Fibroblast of villous mesenchyme (primary cell): ENCODE measurements at places on chromosomes 6 and 20.

GRCh38 chr6:165697171-165697570, 34.1 kb upstream of the PDE10A start:
- DNase-seq, result no peak

DNA sequence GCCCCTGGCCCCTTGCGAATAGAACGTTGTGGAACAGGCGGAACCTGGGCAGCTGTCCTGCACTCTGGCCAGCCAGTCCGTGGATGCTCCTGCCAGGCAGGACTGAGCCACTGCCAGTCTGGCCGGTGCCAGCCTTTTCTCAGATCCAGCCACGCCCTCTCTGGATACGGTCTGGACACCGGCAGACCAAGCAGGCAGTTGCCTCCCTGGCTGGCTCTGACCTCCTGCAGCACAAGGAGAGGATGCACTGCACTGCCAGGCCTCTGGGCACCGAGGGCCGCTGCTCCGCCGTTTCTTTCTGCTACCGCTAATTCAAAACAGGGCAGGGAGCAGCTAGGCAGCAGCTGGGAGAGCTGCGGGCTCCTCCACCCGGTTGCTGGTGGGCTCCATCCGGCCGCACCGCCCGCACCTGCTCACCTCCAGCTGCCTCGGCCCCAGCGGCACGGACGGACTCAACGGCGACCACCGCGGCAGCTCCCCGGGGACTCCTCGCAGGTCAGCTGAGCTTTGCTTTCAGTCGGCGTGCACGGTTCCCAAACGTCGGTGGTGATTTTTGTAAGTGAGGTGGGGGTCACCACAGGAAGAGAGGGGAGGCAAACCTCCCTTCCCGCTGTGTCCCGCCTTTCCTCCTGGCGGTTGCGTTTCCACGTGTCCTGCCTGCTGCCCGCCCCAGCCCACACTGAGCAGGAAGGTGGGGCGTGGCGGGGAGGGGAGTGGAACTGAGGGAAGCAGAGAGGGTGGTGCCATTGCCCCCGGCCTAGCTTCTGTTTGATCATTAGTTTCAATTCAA, 30.3 kb upstream of the AFDN start:
- DNase-seq, result no peak

GRCh38 chr6:149318581-149319286, 1.2 kb downstream of the TAB2 start:
- DNase-seq, result peak; percentile 26

- peak; percentile 58 for DNase-seq
Observed at GRCh38 chr6:105804424-105804823, 281.7 kb upstream of the PRDM1 start.

- DNase-seq, result no peak
Observed at GRCh38 chr20:53381568-53382262, 211.9 kb downstream of the ZNF217 start.
